ENCODE measurements at places on chromosomes 1 and 21.

DNA sequence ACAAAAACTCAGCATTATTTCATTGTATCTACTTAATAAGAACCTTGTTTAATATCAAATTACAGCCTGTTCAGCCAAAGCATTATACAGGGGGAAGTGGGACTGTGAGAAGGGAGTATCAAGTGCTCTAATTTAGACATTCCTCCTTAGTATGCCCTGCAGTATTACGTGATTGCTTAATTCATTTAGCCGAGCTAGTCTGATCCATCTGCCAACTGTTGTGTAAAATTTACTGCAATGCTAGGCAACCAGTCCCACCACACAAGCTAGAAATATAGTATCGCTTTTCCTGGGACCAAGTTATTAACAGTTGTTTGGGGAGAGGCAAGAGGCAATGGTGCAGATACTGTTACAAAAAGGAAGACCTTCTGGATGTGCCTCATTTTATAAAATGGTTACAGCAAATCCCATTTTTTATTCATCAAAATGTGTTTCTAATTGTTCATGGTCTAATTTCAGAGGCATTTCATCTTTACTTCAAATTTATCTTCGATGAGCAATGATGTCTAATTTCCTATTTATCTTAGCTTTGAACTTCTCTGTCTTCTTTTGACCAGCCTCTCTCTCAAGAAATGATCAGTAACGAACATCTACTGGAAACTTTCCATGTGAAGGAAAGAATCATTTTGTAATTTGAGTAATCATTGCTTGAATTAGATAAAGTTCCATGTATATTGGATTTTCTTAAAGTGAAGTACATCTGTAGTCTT, 283.3 kb downstream of the DUSP10 start:
- no peak for DNase-seq

GRCh38 chr1:241551759-241552638, 19.8 kb downstream of the KMO start:
- DNase-seq = no peak

- no peak for DNase-seq
Observed at GRCh38 chr21:30072496-30072895, 94.1 kb downstream of the CLDN17 start.

DNA sequence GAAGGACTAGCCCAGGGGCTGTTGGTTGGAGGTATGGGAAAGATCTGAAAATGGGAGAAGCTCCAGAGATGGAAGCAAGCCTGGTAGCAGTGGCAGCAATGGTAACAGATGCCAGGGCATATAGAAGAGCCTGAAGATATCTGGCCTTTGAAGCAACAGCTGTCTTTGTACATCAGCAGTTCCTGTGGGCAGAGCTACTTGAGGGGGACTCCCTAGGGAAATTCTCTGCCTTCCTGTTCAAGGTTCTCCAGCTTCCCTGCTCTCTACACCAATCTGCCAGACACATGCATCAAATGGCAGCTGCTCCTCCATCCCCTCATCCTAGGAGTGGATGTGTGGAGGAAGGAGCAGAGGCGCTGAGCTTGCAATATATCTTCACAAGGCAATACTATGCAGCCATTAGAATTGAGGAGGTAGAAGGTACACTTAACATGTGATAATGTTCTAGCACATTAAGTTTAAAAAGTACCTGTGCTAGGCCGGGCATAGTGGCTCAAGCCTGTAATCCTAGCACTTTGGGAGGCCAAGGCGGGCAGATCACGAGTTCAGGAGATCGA, 2.2 kb downstream of the TMEM35B start:
- DNase-seq = no peak

GRCh38 chr1:154765970-154766369, 104.1 kb downstream of the KCNN3 start:
- no peak for DNase-seq

GRCh38 chr1:212293579-212293978, 8.4 kb downstream of the PPP2R5A start:
- DNase-seq = no peak

GRCh38 chr1:84913555-84913892, 20.5 kb upstream of the LPAR3 start:
- DNase-seq = no peak

- DNase-seq = no peak
Observed at GRCh38 chr1:232282498-232282897, 347.4 kb downstream of the SIPA1L2 start.
